ENCODE measurements at places on chromosomes 6 and 20. TPM values are rescaled to one million over a fixed set of nuclear protein-coding genes. Genes with fewer than 3 reads are reported as not detected.

- DNase-seq, result no peak
These were observed 197.5 kb downstream of the ISM1 start for GRCh38 chr20:13418263-13419229.

DNA sequence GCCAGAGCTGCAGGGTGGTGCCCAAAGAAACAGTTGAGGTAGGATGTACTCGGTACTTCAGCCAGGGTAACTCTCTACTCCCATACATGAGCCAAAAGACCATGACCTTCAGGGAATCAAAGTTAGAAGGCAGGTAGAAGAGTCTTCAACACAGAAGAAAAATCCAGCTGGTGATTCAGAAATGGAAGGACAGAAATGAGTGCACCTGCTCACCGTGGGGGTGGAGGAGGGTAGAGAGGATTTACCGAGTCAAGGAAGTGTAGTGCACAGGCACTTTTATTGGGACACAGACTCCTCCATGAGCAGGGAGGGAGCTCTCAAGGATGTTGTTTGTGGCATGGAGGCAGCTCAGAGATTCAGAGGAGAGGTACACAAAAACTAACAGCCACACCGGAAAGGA lies 330.3 kb upstream of the PRDM1 start:
- DNase-seq, result no peak

DNA sequence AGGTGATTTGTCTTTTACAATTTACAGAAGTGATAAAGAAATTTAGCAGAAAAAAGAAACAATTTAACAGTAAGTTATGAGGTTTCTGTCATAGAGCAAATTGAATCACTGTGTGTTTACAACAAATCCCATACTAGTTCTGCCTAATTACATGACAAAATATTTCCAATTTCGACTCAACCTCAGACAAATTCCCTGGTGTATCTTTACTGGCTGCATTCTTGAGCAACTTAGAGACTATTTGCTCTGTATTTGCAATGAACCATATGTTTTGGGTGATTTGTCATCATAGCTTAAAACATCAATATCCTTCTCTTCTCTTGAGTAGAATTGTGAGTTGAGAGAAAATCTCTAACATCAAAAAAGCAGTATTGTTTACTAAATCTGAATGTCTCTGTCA lies 128.7 kb downstream of the SIM1 start:
- DNase-seq, result no peak

DNA sequence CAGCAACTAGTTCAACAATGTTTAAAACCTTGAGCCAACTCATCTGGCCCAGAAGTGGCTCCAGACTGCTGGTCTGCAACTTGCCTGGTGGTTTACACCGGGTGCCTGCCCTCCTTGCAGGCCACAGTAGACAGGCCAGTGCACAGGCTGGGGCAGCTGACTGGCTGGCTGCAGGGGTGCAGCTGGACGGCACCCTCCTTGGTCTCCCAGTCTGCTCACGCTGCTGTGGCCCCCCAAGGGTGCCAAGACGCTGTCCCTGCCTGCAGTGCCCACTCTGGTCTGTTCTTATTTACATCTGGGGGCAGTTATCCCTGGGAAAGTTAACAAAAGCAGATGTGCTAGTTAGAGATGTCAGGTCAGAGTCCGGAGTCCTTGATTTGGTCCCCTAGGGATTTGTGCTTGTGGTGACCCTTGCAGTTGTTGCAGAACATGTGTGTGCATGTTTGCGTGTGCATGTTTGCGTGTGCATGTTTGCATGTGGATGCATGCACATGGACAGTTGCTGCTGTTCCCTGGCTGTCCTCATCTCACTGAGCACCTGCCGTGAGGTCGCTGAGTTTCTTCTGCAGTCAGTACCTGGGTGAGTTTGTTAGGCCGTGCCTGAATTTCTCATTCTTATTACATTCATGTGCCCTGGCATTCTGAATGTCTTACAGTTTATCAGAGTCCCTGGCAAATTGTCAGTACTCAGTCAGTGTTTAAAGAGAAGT lies 48.2 kb upstream of the IRF4 start:
- DNase-seq, result no peak

DNA sequence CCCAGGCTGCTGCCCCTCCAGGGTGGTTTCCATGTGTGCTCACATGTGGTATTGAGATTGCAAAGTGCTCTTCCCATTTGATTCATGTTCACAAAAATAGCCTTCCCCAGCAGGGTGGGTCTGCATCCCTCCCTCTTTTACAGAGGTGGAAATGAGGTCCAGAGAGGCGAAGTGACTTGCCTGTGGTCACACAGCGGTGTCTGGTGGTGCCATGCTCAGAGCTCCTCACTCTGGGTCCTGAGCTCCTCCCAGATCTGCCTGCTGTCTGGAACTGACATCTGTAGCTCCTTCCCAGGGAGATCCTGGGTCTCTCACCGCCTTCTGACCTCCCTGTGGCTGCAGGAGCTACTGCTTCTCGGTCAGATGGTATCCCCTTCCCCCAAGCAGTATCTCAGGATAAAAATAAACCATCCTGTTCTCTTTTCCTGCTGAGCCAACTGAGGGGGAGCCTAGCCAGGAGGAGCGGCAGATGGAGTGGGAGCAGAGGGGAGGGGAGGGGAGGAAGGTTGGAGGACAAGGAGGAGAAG lies 11.9 kb downstream of the CD40 start:
- peak; percentile 42 for DNase-seq

DNA sequence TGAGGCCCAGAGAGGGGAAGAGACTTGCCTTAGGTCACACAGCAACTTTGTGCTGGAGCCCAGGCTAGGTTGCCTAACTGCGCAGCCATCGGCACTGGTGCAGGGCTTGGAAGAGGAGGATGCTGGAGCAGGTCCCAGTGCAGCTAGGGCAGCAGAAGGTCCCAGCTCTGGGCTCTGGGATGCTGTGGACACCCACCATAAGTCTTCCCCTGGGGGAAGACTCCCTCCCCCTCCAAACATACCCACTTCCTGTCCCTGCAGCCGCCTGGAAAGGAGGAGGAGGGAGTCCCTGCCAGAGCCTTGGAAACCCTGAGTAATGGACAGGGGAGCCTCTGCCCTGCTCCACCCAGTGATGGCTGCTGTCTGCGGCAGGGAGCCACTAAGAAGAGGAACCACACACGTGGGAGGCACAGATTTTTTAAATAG lies 93.6 kb downstream of the NCR2 start:
- peak; percentile 36 for DNase-seq

DNA sequence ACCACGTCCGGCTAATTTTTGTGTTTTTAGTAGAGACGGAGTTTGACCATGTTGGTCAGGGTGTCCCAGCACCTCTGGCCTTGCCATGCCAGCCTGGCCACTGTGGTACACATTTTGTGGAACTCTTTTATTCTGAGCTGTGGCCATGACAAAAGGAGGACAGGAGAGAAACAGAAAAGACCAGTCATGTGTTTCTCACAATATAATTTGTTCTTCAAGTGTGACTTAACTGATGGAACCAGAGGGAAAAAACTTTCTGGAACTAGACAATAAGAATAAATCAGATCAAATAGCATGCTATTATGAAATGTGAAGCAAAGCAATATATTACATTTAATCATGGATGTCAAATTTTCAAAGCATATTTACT lies 4.2 kb upstream of the RNASET2 start:
- no peak for DNase-seq

DNA sequence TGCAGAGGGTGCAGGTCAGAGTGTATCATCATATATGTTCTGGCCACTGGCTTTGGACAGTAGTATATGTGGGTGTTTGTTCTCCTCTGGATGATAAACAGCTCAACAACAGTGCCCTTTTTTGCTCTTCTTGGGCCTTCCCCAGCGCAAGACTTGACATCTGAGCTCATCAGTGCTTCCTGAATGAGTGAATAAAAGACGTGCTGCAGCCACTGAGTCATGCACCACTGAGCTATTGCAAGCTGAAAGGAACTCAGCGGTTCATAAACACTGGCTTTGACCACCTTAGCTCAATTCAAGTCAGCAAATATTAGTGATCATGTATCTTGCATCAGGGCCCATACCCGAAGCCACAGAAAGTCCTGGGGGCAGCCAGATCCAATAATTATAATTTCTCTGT lies 105.3 kb upstream of the KCNG1 start:
- DNase-seq, result peak; percentile 66

- DNase-seq, result no peak
These were observed 230.0 kb upstream of the SULF2 start for GRCh38 chr20:48015141-48015910.

GRCh38 chr6:119565893-119566292 lies 216.3 kb upstream of the MAN1A1 start:
- no peak for DNase-seq

GRCh38 chr6:8219352-8219943 lies 117.1 kb upstream of the EEF1E1 start:
- peak; percentile 59 for DNase-seq

DNA sequence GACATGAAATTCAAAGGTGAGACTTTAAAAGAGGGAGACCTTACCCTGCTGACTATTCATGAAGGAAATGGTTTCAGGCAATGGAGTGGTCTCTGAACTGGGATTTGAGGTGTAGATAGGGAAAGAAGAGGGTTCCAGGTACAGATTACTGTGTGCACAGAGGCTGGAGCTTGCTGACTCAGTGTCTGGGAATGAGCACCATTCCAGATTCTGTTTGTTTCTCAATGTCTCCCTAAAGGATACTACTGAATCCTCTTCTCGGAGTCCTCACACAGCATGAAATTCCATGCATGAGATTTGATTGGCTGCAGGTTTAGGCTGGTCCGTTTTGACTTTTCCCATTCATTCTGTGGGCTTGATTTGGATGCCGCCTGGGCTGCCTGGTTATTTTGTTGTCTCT lies 49.0 kb downstream of the PPP1R14C start:
- no peak for DNase-seq

- no peak for DNase-seq
These were observed 115.6 kb downstream of the TCP11 start for GRCh38 chr6:35025232-35026188.

- DNase-seq, result no peak
These were observed 272.1 kb downstream of the LRFN2 start for GRCh38 chr6:40315060-40315459.

DNA sequence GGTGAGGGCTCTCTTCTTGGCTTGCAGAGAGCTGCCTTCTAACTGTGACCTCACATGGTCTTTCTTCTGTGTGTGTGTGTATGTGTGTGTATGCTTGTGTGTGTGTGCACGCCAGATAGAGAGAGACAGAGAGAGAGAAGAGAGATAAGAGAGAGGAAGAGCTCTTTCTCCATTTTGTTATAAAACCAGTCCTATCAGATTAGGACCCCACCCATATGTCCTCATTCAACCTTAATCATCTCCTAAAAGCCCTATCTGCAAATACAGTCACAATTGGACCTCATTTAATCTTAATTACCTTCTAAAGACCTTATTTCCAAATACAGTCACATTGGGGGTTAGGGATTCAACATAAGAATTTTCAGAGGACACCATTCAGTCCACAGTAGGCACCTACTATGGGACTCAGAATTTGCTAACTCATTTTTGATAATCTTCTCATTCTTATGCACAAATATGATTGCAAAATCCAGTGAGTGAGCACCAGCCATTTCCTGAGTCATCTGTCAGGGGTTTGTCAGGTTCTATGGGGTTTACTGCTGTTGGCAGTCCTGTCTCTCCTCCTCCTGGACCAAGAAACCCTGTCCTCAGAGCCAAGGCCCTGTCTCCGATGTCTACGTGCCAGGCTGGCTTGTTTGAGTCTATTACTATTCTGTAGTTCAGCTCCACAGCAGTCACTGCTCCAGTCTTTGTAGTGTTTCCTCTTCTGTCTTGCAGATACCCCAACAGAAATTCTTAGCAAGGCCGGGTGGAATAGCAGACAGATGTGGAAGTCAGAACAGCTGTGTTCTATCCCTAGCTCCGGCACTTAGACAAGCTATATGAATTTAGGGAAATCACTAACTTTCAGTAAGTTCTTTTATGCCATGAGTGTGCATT lies 59.0 kb upstream of the FAM184A start:
- DNase-seq, result no peak

DNA sequence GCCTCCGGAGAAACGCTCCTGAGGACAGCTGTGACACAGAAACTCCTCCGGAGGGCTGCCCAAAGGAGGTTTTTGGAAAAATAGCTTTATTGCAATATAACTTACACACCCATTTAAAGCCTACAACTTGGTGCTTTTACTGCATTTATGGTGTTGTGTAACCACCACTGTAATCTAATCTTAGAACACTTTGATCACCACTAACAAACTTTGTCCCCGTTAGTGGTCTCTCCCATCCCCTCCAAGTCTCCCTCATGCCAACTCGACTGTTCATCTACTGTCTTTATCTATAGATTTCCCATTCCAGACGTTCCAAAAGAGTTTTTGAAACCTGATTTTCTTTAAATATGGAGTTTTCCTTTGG lies 62.8 kb downstream of the SYNJ2 start:
- DNase-seq, result no peak

GRCh38 chr20:33553516-33553915 lies 63.6 kb downstream of the CBFA2T2 start:
- no peak for DNase-seq

- DNase-seq, result no peak
These were observed 175.8 kb upstream of the ARID1B start for GRCh38 chr6:156601152-156602065.

DNA sequence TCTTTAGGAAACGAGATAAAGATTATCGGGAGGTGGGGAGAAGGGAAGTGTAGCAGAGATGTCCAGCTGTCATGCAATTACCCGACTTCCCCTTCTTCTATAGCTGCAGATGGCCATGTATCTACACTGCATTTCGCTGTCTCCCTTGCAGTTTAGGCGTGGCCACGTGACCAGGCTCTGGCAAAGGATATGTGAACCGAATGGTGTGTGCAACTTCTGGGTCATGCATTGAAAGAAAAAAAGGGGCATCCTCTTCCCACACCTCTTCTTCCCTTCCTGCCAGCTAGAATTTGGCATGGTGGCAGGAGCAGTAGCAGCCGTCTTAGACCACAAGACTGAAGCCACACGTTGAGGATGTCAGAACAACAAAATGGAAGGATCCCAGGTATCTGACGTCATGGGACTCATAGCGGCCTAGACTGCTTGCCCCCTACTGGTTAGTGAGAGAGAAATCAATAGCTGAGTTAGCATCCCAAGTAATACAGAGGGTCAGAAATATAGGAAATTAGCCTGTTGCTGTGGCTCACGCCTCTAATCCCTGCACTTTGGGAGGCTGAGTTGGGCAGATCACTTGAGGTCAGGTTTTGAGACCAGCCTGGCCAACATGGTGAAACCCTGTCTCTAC lies 32.8 kb downstream of the TCF15 start:
- no peak for DNase-seq

DNA sequence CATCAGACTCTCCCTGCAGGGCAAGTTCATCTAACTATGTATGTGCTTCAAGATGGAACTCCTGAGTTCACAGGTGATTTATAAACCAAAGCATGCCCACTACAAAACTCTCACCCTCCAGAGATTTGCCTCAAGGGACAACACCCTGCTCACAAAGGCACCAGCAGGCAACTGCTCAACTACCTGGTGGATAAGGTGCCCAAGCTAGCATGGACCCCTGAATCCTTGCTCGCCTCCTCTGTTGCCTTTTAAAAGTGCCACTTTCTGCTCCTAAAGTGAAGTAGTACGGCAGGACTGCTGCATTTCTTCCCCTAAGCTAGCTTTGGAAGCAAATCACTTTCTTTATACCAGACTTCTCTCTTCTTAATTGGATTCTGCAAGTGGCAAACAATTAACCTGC lies 1.2 kb downstream of the LPA start:
- DNase-seq, result no peak

NNAT gene
- total RNA-seq, result not detected

HFE gene
- total RNA-seq, result 6.5 TPM

NOX3 gene
- total RNA-seq, result not detected

DEFB118 gene
- total RNA-seq, result not detected

OR2B6 gene
- not detected for total RNA-seq

CNR1 gene
- 20.4 TPM for total RNA-seq
